ENCODE measurements at places on chromosomes 5 and 9.

- no peak for DNase-seq
Observed at GRCh38 chr5:43043400-43043756, 3.3 kb upstream of the ANXA2R start.

DNA sequence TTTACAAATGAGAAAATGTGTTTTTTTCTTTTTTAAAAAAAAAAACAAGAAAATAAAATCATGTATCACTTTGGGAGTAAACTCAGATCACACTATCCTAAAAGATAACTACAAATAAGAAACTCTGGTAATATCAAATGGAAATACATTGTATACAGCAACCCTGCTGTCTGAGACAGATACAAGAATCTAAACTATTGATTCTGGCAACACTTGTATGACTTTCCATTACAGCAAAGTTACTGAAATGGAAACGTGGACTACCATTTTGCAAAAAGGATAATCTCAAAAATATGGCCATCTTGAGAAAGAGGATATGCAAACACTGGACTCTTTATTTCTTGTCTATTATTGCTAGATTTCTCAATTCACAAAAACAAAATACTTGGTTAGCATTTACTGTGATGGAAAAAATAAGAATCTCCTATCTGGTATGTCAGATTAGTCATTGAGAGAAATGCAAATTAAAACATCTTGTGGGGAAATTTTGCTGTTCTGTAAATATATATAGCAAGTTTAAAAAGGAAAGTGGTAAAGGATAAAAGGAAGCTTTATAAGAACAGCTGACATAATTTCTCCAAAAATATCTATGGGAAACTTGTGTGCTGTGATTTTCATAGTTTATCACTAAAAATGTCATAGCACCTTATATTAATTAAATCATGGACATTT, 112.9 kb upstream of the FER start:
- no peak for DNase-seq

DNA sequence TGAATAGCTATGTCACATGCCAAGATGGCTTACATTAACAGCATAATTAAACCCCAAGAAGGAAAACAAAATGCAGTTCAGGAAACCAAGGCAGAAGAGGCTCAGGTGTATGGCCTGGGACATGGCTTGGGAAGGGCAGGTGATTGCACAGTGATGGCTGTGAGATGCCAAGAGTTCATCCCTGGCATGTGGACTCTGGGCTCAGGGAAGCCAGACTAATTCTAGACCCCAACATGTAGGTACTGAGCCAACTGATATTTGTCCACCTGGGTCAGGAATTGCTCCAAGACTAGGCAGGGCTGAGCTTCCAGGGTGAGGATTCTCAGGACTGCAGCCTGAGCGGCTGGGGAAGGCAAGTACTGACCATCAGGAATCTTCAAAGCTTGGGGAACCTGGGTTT, 218.4 kb upstream of the PIK3R1 start:
- DNase-seq: no peak

GRCh38 chr5:69138766-69139165, 28.2 kb upstream of the CCNB1 start:
- DNase-seq: no peak

- no peak for DNase-seq
Observed at GRCh38 chr5:57450991-57451876, 31.4 kb downstream of the ACTBL2 start.

DNA sequence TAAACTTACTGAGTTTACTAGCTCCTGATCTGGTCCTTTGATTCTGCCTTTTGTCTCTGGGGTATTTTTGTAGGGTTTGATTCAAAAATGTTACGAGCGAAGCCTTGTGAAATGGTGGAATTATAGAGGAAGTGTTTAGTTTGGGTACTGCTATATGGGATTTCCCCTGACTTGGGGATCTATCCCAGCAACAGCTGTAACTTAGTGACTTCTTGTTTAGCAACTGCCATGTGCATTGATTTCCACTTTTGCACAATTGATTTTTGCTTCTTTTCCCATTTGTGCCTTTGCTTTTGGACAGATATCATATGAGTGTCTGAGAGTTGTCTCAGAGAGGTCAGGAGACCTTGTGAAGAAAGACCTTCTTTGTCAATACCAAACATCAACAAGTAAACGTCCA, 248.5 kb upstream of the DAP start:
- no peak for DNase-seq

DNA sequence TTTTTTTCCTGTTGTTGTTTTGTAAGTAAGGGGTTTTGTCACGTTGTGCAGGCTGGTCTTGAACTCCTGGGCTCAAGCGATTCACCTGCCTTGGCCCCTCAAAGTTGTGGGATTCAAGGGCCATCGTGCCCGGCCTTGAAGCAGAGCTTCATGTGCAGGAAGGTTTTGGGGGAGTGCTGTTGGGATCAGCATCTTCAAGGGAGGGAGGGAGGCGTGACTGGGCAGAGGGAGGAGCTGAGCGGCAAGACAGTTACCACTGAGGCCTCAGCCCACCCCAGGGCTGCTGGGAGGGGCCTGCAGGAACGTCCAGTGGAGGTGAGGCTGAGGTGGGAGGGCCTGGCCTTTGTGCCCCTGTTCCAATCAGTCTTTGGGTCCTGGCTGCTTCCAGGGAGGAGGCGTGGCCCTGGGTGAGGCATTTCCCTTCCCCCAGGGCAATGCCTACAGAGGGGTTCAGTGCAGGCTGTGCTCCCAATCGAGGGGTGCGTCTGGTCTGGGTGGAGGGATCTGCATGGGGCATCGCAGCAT, 21.4 kb downstream of the OR2V1 start:
- DNase-seq: no peak

DNA sequence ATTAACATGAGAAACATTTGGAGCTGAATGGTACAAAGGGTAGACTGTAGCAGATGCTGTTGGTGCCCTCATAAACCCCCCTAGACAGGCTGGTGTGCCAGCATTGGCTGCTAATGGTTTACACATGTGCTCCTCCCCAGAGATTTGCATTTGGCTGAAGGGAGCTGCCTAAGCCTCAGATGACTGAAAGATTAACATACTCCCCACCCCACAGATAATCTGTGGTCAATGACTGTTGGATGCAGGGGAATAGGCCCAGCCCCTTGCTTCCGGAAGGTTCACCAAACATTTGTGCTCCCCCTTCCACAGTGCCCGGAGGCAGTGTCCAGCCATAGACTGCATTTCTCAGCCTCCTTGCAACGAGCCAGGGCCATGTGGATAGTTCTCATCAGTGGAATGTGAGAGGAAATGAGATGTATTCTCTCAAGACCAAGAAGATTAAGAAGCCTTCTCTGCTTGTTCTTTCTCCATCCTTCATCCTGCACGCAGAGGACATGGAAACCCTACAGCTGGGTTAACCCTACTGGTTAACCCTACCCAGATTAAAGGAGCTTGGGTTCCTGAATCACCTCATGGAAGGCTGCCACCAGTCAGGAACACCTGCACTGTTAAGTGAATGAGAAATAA, 79.6 kb downstream of the PHAX start:
- DNase-seq: no peak

DNA sequence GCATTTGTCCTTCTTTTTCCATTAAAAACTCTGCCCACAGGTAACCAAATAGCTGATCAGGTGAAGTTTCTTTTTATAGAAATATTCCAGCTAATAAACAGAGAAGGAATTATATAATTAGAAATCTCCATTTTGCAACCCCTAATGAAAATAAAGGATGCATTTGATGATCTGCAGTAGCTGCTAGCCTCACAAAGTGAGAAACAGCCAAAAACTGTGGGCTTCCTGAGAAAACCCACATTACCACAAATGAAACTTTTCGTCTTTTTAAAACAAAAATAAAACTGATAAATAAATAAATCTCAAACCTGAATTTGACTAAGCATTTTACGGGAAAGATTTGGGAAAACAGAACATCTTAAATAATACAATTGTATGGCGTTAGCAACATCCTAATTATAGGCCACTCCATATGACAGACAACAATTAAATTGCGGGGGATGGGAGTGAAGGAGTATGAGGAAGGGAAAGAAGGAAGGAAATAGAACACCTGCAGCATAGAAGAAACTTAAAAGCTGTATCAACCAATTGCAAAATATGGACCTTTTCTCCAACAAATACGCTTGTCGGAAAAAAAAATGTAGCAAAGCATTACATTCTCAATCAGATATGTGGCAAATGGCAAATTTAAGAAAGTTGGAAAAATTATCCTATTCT, 283.0 kb upstream of the ITGA1 start:
- no peak for DNase-seq

DNA sequence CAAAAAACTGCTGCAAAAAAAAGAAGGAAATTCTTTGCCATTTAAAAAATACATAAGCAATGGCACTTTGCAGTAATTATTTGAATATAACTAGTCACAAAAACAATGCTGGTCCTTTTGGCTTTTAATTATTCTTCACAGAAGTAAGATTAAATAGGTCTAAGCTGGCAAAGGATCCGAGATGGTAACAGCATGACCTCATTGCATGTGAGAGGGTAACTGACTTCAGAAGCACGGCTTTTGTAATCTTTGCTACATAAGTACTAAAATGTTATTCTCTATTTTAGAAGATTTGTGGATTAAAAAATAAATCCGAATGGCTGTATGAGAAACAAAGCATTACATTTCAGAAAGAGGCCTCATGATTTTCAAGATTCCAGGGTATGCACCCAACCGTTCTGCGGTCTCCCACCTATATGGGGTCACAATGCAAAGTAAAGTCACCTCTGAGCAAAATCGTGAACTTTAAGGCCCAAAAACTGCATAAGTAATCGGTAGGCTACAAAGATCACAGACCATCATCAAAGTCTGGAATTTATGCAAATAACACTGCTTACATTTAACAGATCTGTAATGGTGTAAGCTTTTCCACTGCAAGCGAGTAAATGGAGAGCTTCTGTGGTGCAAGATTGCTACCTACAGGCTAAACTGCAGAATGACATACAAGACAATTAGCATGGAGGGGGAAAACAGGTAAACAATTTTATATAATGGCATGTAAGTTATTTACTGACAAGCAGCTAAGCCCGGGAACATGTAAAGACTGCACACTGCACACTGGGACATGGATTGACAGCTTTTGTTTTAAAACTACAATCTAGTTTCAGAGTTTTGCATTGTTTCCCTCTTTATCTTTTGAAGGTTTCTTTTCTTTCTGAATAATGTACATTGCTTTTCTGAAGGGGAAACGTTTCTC, 231.6 kb downstream of the SLF1 start:
- no peak for DNase-seq

DNA sequence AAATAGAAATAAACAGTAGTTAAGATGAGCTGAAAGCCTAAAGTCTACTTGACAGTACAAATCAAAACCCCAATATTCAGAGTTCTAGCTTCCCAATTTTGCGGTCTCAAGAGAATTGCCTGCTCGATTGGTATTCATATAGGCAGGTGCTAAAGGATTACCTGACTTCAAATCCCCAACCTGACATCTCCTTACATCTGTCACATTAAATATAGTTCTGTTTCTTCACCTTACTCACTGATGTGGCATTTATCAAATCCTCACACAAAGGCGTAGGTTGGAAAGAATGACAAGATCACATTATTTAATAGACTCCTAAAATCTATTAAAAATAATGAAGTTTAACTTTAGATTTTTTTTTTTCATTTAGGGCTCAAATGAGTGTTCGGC, 72.8 kb upstream of the ANKH start:
- no peak for DNase-seq

DNA sequence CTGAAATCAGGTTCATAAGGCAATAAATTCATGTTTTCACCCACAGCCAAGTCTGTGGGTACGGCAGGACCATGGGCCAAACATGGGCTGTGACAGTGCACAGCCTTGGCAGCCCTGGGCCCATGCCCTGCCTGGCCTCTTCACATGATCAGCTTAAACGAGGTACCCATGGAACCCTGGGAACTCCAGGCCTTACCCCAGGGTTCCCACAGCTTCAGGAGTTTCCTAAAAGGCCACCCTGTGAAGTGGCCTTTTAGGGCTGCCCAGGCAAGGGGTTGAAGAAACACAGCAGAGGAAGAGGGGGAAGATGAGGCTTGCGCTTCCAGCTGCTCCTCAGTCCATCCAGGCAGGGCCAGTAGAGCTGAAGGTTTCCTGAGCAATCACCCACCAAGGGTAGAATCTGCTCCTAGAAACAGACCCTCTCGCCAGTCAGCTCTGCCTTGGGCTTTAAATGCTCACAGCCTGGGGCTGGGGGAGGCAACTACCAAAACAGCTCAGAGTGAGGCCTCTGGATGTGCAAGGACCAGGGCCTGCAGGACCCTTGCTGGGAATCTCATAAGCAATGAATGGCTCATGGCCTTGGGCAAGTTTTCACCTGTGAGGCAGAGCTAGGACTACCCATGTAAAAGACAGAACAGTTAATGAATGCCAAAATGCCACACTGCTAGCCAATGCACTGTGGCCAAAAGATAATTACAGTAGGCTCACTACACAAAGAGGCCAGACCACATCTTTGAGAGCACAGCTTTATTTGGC, 79.3 kb upstream of the LRRTM2 start:
- DNase-seq: no peak

GRCh38 chr5:133247151-133247709, 195.4 kb downstream of the HSPA4 start:
- no peak for DNase-seq

- DNase-seq: no peak
Observed at GRCh38 chr9:5922192-5922591, 31.5 kb downstream of the MLANA start.

DNA sequence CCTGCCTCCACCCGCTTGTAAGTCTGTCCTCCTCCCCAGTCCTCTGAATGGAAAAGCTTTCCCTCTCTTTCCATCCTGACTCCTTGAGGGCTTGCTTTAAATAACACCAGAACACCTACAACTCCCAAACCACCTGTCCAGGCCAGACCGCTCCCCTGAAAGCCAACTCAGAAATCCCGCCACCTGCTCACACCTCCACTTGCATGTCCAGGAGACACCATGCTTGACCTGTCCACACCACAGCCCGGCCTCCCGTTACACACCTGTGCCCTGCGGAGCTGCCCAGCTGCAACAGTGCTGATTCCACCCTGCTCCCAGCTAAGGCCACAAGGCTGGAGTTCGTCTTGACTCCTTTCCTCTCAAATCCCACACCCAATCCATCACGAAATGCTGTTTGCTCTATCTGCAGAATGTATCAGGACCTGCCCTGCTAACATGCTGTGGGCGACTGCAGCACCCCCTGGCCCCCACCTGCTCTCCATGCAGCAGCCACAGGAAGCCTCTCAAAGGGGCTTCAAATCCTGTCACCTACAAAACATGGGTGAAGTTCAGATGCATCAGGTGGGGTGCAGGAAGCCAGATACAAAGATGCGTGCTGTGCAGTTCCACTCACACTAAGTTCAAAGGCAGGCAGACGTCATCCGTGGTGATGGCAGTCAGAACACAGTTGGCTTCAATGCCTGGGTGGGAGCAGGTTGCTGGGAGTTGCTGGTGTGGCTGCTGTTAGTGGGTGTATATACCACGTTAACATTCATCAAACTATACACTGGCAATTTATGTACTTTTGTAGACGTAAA, 166.0 kb downstream of the ROR2 start:
- DNase-seq: no peak

- no peak for DNase-seq
Observed at GRCh38 chr9:70262948-70263347, 4.2 kb downstream of the SMC5 start.

Data from esophagus squamous epithelium (tissue), 5 donors.